ENCODE measurements at places on chromosomes 11 and 22.
A peak's percentile ranks its signal among the peaks of the same experiment; 100 is the strongest.

DNA sequence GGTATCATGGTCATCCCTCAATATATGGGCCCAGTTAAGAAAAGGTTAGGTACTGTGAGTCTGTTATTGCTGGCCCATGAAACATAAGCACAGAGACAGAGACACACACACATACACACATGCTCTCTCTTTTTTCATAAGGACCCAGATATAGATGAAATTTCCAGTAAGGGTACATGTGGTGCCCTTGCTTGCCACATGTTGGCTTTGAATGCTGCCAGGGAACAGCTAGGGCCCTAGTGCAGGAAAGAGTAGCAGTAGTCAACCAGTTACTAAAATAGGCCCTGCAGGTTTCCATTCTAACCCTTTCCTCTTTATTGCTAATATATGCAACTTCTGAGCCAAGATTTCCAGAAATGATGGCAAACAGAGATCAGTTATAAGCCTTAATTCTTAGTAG lies 9.1 kb downstream of the SNX19 start:
- DNase-seq, result no peak

GRCh38 chr22:29342177-29342576 lies 26.7 kb upstream of the RASL10A start:
- DNase-seq, result no peak

DNA sequence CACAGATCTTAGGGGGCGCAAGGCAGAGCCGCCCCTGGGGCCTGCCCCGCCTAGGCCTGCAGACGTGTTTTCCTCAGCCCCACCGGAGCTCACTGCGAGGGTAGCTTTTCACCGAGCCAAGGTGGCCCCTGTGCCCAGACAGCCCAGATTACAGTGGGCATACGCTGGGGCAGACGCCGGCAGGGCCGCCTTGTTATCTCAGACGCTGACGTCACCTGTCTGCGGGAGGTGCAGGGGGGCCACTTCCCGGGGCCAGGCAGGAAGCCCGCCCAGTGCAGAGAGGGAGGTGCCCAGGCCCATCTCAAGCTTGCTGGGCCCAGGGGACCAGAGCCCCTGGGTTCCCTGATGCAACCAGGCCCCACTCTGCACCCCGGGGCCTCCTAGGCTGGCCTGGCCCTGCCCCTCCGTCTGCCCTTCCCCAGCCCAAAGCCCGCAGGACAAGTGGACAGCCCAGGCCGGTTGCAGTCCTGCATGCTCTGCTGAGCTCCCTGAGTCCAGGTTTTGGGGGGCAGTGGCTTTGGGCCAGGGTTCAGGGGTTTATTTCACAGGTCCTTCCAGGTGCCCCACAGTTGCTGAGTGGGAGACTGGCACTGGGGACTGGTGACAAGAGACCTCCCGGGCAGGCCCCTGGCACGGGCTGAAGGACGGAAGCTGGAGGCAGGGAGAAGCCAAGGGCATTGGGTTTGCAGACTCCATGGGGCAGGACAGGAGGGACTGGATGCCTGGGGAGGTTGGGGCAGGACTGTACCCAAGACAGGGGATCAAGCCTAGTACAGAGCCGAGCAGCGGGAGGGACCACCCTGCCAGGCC lies 38.6 kb downstream of the IGF2 start:
- no peak for DNase-seq

- no peak for DNase-seq
These were observed 15.8 kb downstream of the SYT7 start for GRCh38 chr11:61564936-61565696.

DNA sequence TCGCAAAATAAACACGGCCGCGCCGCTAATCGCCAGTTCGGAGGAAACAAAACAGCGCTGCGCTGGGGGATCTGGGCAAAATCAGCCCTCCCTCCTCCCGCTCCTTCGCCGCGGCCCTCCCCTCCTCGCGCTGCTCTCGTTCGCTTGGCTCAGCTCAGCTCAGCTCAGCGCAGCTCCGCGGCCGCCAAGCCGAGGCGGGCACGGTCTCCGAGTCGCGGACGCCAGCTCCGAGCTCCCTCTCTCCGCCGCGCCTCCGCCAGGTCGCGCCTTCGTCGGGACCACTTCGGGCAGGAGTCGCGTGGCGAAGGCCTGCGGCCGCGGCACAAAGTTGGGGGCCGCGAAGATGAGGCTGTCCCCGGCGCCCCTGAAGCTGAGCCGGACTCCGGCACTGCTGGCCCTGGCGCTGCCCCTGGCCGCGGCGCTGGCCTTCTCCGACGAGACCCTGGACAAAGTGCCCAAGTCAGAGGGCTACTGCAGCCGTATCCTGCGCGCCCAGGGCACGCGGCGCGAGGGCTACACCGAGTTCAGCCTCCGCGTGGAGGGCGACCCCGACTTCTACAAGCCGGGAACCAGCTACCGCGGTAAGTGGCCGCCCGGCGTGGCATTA lies at the start of gene SPON1:
TSS of gene SPON1 (plus strand) at position 162 of the 607 bp plus-strand sequence. CDS start at position 344, 182 bp downstream.
- DNase-seq, result no peak

- no peak for DNase-seq
These were observed 81.9 kb upstream of the SLC25A18 start for GRCh38 chr22:17481424-17481823.

DNA sequence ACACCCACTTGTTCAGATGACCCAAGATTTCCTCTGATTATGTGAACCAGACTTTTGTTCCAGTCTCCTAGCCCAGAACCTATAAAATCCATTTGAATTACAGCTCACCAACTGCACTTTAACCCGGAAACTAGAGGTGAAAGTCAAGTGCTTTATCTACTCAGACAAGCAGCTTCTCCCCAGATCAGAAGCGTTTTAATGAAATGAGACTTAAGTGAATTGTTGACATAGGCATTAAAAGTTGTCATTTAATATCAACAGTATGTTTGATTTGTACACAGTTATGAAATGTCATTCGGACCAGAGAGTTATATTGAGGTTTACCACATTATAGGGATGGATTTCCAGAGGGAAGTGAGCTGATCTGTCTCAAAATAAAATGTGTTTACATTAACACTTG lies 52.0 kb downstream of the CADM1 start:
- no peak for DNase-seq

GRCh38 chr11:120811731-120812130 lies 212.2 kb upstream of the TBCEL start:
- no peak for DNase-seq

- DNase-seq, result no peak
These were observed 114.7 kb downstream of the BRD1 start for GRCh38 chr22:49713003-49713402.

- DNase-seq, result peak; percentile 9
These were observed 43.9 kb upstream of the GRIK4 start for GRCh38 chr11:120467627-120468026.

GRCh38 chr22:22932512-22932941 lies 44.9 kb downstream of the IGLL5 start:
- no peak for DNase-seq

DNA sequence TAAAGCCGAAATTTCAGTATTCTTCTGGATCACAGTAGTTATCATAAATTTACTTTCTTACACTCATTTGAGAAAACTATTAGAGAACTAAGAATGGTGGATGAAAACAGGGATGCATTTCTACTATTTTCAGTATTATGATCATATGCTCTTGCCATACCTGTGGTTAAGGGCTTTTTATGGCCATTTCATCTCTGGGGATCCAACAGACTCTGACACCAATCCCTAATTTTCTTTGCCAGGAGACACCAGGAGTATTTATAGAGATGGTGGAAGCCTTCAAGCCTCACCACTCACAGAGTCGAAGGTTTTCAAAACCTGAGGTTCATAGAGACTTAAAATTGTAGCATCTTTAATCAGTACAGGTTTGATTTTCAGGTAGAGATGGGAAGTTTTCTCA lies at the start of gene OR51L1:
TSS of gene OR51L1 (plus strand) at position 301 of the 400 bp plus-strand sequence. CDS start 4,132 bp downstream, outside the sequence.
- no peak for DNase-seq

DNA sequence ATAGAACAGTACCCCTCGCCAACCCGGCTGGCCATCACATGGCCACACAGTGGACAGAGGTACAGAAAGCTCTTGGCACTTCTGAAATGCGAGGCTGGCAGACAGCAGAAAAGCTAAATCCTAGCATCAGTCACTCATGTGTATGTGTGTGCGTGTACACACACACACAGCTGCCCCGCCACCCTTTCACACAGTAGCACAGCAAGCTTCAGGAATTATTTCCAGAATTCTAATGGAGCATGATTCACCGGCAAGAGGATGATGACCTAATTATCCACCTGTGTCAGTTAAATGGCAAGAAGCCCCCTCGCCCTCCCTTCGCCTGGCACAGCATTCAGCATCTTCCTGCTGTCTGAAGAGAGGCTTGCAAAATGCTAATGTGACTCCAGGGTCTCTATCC lies 336.0 kb downstream of the SHANK2 start:
- DNase-seq, result no peak

DNA sequence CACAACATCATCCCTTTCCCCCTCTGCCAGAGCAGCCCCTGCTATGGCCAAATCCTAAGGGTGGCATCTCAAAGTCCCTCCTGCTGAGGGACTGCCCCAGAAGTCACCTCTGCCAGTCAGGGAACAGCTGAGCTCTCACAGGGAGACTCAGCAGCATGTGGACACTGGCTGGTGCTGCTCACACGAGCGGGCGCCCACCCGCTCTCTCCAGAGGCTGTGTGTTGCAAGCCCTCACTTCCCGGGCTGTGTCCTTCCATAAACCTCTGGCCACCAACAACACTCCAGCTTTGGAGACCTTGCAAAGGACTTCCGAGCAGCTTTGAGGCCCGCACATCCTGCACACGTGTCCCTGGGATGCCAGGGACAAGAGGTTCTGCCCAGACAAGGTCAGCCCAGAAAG lies 2.8 kb downstream of the IGSF9B start:
- no peak for DNase-seq

GRCh38 chr11:79314906-79315689 lies 125.7 kb downstream of the TENM4 start:
- no peak for DNase-seq

- no peak for DNase-seq
These were observed 119.2 kb downstream of the ARHGAP42 start for GRCh38 chr11:100806296-100806695.

DNA sequence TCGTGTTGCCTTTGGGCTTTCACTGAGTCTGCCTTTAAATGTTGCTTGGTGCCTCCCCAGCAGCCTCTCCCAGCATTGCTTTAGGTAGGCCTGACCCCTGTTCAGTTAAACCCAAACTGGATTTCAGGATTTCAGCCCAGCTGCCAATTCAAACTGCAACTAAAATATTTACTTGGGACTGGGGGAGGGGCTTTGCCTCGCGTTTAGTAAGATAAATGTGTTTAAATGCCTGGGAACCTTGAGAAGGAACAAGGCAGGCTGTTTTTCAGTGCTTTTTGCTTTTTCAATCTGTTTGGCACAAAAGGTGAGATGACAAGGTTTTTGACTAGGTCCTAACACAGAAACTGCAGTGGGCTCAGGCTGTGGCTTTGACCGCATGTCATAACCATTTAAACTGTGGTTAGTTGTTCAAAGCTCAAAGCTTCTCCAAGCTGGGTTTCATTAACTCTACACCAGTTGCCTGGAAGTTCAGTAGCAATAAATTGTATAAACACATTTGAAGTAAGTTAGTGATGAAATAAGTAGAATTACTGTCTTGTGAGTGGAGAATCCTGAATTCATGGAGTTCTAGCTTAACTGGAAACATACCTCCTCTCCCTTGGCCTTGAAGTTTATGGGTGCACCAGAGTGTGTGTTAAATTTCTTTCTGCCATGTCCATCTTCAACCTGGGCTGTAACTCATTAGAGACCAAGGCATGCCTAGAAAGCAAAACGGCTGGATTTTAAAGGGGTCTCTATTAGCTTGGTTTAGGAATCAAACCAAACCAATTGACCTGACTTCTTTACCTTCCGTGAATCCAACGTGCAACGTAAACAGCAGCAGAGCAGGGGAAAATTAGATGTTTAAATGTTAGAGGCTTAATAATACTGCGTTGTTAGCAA lies 3.6 kb downstream of the PKNOX2 start:
- no peak for DNase-seq

DNA sequence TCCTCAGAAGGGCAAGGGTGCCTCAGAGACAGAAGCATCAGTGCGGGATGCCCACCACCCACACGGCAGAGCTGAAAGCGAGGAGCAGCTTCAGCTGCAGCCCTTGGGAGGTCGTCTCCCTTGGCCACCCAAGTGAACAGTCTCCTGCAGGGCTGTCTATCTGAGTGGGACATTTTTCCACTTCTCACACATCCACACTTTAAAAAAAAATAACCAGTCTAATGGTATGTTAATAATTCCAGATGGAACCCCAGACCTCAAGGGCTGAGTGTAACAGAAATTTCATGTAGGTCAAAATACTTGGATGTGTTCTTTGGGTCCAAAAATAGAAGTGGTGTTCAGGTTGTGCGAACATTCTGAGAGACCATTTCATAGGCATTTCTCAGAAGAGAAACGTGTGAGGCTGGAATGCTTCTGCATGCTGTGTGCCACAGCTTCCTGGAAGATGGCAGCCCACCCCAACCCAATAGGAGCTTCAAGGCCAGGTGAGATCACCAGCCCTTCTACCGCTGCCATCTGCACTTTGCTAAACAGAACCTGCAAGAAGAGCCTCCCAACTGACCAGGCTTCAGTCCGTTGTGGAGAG lies 623.2 kb downstream of the OPCML start:
- DNase-seq, result no peak

DNA sequence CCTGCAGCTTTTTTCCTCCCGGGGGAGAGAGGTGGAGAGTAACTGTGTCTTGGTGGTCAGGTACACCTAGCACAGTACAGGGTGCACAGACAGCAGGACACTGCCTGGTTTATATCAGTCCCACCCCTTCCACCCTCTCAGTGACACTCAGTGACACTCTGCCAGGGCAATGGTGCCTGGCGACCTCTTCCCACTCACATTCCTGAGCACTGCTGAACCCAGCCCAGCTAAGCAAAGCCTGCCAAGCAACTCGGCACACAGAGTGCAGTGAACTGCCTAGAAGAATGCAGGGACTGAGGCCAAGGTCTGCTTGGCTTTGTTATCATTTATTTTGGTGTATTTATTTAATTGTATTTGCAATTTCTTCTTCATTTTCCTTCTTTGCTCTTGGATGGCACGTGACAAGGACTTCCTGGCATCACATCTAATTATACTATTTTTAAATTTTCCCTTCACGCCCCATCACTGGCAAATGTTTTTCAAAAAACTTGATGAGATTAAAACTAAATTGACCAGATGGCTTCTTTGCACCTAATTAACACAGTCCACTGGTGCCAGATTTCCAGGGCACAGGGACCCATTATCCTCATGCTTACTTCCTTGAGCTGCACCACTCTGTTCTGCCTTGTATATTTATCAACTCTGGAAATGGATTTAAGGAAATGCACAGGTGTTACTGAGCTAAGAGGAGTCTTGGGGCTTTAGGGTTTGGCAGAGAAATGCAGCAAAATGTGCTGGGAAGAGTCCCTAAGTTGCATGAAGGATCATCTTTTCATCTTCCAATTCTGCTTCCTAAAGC lies 205.6 kb downstream of the ADAMTS15 start:
- DNase-seq, result no peak

DNA sequence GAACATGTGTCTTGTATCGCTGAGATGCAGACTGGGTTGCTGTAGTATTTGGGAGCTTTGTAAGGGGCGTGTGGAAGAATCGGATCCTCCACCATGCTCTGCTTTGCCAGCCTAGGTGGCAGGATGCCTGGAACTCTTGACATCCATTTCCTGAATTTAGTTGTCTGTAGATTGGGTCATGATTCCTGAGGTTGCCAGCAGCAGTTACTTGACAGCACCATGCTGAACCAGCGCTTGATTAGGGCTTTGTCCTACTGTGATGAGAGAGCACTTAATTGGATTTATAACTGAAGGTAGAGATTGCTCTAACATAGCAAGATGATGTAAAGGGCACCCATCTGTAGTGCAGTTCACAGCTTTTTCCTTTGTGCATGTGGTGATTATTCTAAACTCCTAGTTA lies 75.6 kb upstream of the HORMAD2 start:
- DNase-seq, result no peak
